Glutamatergic neuron (in vitro differentiated cells): ENCODE measurements at places on chromosomes 2 and 18.

GRCh38 chr2:25098056-25098455 is 56.2 kb downstream of the EFR3B start:
- DNase-seq: no peak

GRCh38 chr2:71897137-71897480 is 250.6 kb downstream of the CYP26B1 start:
- DNase-seq: no peak

DNA sequence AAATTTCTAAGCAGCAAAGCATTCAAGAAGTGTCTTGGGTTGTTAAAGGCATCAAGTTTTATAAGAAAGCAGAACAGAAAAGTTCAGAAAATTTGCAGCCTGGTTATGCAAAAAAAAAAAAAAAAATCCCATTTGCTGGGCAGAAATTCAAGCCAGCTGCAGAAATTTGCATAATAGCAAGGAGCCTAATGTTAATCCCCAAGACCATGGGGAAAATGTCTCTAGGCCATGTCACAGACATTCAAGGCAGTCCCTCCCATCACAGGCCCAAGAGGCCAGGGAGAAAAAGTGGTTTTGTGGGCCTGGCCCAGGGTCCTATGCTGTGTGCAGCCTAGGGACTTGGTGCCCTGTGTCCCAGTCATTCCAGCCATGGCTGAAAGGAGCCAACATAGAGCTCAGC is 269.0 kb upstream of the SLC39A10 start:
- DNase-seq: no peak

DNA sequence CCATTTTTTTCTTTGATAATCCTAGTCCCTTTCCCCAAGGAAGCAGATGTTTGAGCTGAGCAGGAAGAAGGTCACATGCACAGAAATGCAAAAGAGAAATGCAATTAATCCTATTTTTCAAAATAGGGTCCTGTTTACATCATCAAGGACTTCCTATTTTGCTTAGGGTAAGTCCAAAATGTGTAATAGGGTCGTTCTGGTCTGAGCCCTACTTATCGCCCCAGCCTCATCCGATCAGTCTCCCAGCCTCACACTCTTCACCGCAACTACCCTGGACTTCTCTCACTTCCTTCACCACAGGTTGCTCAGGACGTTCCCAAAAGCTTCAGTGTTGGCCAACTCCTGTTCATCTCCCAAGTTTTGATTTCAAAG is 32.8 kb downstream of the FOSL2 start:
- no peak for DNase-seq

GRCh38 chr2:32768387-32769174 is 140.7 kb downstream of the TTC27 start:
- DNase-seq: no peak

GRCh38 chr18:45935591-45936335 is 31.4 kb downstream of the EPG5 start:
- DNase-seq: no peak

GRCh38 chr2:227627769-227628168 is 10.5 kb downstream of the SCYGR4 start:
- no peak for DNase-seq

GRCh38 chr2:105113616-105114291 is 75.9 kb downstream of the MRPS9 start:
- DNase-seq: no peak

GRCh38 chr2:134677856-134678756 is 40.7 kb downstream of the TMEM163 start:
- no peak for DNase-seq

GRCh38 chr2:21165350-21165749 is 41.6 kb downstream of the TDRD15 start:
- no peak for DNase-seq

DNA sequence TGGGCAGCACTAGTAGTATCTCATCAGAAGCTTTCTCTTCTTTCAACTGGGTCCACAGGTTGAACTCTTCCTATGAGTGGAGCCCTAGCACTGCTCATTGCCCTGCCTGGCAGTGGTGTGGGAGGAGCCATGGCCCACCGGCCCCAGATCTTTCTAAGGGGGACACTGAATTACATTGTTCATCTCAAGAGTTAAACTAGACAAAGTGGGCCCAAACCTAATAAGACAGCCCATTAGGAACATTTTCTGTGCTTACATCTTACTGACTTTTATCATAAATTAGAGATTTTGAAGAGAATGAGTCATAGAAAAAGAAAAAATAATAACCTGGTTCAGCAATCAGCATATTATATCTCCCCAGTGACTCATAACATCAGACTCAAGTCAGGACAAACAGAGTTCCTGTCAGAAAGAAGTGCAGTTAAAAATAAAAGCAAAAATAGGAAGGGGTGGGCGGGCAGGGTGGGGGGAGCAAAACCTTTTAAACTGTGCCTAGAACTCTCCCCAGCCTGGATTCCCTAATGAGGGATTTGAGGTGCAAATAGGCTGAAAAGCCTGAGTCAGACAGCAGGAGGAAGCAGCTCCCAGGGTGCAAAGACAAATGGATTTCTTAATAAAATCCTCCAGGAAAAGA is 161.6 kb upstream of the TRIB2 start:
- no peak for DNase-seq

GRCh38 chr2:68041704-68042245 is 21.0 kb downstream of the C1D start:
- DNase-seq: no peak

- no peak for DNase-seq
Observed at GRCh38 chr18:59993560-59993959, 93.8 kb downstream of the PMAIP1 start.

GRCh38 chr2:101745711-101746694 is 48.5 kb downstream of the MAP4K4 start:
- DNase-seq: no peak

GRCh38 chr18:34976899-34977837 is 64.0 kb upstream of the MAPRE2 start:
- peak; percentile 91 for DNase-seq

GRCh38 chr2:34602262-34602661 is 1003.2 kb upstream of the FAM98A start:
- no peak for DNase-seq

GRCh38 chr2:43127208-43127940 is 99.0 kb downstream of the ZFP36L2 start:
- peak; percentile 63 for DNase-seq

DNA sequence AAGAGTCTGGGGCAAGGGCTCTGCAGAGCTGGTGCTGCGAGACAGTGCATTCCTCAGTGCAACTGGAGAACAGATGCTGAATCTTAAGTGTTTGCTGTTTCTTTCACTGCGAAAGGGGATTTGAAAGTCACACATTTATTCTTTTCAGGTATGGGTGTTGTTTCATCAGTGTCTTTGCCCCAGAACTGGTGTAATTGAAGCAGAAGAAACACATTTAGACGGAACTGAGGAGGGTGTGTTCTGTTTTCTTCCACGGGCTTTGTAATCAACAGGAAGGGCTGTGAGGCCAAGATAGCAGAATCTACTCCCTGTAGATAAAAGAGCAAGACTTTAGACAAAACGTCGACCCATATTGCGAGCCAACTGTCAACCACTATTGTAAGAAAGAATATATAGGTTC is 151.9 kb downstream of the EPHA4 start:
- no peak for DNase-seq

- DNase-seq: no peak
Observed at GRCh38 chr2:17442334-17442733, 75.9 kb downstream of the RAD51AP2 start.

DNA sequence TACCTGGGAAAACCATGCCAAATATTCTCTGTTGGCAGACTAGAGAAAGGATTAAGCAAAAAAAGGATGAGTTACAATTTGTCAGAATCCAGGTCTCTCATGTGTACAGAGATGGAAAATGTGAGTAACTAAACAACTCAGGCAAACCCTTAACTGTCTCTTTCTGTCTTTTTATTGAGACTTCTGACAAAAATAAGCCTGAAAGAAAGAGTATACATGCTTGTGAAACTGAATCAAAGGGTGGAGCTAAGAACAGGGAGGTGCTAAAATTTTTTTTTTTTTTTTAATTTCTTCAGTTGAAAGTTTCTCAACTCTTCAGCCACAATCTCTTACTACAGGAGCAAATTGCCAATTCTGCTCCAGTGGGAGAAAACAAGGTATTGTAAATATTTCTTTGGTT is at the start of gene SERPINB10:
SERPINB10 (plus strand) TSS at position 295 of the 400 bp plus-strand sequence. CDS start 7,553 bp downstream, outside the sequence.
- no peak for DNase-seq

GRCh38 chr2:222899413-222900181 is 38.8 kb downstream of the ACSL3 start:
- no peak for DNase-seq

DNA sequence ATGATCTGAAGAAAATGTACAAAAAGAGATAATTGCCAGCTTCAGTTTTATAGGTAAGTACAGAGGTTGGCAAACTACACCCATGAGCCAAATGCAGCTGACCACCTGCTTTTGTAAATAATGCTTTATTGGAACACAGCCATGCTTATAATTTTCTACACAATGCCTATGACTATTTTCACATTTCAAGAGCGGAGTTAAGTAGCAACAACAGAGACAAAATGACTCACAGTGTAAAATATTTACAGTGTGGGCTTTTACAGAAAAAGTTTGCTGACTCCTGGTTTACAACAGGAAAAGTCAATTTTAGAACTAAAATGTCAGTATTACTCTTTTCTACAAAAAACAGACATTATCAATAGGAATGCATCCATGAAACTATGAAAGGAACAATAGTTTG is 26.0 kb downstream of the CWC22 start:
- DNase-seq: no peak

DNA sequence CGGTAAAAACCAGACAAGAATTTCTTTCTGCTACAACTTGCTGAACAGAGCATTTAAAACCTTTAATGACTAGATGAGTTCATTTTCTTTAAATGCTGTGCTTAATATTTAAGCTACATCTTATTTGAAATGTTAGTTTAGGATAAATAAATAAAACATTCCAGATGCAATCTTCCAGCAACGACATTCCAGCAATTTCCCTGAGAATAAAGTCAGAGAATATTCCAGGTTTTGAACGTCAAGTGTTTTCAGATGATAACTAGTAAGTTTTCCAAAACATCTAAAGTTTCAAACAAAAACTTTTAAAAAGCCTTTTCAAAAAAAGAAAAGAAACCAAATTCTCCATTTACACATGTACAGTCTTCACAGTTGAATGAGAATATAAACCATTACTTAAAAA is 104.8 kb downstream of the PPP1R1C start:
- no peak for DNase-seq

- no peak for DNase-seq
Observed at GRCh38 chr2:141195087-141195486, 935.7 kb downstream of the LRP1B start.

DNA sequence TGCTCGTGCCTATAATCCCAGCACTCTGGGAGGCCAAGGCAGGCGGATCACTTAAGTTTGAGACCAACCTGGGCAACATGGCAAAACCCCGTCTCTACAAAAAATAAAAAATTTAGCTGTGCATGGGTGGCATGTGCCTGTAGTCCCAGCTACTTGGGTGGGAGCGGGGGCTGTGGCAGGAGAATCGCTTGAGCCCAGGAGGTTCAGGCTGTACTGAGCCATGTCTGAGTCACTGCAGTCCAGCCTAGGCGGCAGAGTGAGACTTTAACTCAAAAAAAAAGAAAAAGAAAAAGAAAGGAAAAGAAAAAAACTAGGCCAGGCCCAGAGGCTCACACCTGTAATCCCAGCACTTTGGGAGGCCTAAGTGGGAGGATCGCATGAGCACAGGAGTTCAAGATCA is 30.8 kb downstream of the TWSG1 start:
- no peak for DNase-seq

GRCh38 chr2:229408356-229408755 is 137.3 kb upstream of the PID1 start:
- DNase-seq: no peak

DNA sequence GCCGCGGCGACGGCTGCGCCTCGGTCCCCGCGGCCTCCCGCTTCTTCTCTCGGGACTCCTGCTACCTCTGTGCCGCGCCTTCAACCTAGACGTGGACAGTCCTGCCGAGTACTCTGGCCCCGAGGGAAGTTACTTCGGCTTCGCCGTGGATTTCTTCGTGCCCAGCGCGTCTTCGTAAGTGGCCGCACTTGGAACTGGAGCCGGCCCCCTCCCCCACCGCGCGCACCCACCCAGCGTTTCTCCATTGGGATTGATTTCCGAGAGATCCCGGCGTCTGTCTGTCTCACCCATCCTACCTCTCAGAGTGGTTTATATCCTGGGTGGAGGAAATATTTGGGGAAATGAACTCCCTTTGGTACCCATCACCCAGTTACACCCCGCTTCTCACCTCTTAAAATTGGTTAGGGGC is 498 bp downstream of the ITGAV start:
- peak; percentile 60 for DNase-seq

- DNase-seq: no peak
Observed at GRCh38 chr2:18988631-18989232, 369.7 kb downstream of the OSR1 start.

- DNase-seq: no peak
Observed at GRCh38 chr2:11667194-11667593, 2.8 kb downstream of the NTSR2 start.

- no peak for DNase-seq
Observed at GRCh38 chr2:174585657-174586252, 11.8 kb downstream of the WIPF1 start.

GRCh38 chr2:12897181-12897580 is 180.4 kb downstream of the TRIB2 start:
- no peak for DNase-seq

DNA sequence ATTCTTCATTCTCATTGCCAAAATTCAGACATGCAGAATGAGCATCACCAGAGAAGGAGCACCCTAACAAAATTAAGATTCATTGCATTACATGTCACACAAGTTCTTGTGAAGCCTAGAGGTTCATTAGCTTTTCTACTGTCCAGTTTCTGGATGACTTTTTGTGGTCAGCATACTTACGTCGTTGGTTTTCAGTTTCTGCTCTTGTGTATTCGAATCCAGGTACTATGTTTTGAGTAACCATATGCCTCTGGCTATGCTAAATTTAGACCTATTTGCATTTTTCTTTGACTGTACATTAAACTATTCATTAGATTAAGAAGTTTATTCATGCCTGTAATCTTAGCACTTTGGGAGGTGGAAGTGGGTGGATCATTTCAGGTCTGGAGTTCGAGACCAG is 251.3 kb downstream of the PARD3B start:
- DNase-seq: no peak

GRCh38 chr18:42517896-42518295 is 562.9 kb downstream of the PIK3C3 start:
- DNase-seq: no peak

- no peak for DNase-seq
Observed at GRCh38 chr2:227163485-227163997, 464 bp downstream of the COL4A4 start.

DNA sequence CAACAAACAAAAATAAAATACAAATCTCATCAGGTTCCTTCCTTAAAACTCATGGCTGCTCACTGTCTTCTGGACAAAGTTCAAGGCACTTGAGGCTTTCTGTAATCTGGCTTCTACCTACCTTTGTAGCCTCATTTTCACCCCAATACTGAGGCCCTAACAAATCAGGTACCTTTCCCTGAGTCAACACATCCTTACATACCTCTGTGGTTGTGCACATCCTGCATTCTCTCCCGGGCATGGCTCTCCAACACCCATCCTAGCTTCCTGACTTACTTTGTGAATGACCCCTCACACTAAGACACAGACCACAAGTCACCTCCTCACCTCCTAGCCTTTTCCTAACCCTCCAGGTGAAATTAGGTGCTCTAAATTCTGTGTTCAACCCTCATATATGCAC is 190.9 kb downstream of the PID1 start:
- no peak for DNase-seq

- no peak for DNase-seq
Observed at GRCh38 chr2:101295895-101296294, 12.6 kb downstream of the RNF149 start.
